ENCODE measurements at places on chromosomes 6 and 20.

GRCh38 chr20:7003598-7003997 is 236.1 kb downstream of the BMP2 start:
- DNase-seq, result no peak

DNA sequence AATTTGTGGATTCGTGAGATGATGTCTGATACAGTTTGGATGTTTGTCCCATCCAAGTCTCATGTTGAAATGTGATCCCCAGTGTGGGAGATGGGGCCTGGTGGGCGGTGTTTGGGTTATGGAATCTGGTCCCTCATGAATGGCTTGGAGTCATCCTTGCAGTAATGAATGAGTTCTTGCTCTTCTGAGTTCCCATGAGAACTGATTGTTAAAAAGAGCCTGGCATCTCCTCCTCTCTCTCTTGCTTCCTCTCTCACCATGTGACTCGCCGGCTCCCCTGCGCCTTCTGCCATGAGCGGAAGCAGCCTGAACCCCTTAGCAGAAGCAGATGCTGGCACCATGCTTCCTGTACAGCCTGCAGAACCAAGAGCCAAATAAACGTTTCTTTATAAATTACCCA is 30.5 kb upstream of the RPP40 start:
- DNase-seq, result no peak

DNA sequence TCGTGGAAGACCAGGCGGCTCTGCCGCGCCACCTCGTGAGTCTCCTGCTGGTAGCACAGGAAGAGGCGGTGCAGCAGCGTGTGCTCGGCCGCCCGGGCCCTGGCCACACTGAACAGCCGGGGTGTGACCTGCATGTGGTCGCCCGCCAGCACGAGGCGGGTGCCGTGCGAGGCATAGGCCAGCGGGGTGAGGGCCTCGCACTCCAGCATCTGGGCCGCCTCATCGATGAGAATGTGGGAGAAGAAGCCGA is 7.0 kb downstream of the HELZ2 start:
- DNase-seq, result no peak

- DNase-seq, result no peak
These were observed 11.4 kb upstream of the MDFI start for GRCh38 chr6:41626917-41627316.

Data from HEK293T (cell line).